ENCODE measurements at places on chromosomes 7 and 10.

DNA sequence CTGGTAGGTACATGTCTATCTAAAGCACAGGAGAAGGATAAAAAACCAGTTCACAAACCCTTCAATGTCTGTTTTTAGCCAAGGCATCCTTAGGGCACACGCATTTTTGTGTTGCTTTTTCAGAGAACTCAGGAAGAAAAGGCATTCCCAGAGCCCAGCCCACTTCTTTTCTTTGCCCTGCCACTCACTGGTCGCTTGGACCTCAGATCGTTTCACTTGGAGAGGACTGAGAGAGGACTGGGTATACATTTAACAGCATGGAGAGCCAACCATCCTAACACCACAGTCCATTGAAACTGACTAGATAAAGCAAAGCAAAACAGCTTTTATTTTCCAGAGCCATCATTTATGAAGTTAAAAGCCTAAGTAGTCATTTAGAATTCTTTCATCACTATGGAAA, 194.2 kb downstream of the CAMK1D start:
- no peak for DNase-seq

DNA sequence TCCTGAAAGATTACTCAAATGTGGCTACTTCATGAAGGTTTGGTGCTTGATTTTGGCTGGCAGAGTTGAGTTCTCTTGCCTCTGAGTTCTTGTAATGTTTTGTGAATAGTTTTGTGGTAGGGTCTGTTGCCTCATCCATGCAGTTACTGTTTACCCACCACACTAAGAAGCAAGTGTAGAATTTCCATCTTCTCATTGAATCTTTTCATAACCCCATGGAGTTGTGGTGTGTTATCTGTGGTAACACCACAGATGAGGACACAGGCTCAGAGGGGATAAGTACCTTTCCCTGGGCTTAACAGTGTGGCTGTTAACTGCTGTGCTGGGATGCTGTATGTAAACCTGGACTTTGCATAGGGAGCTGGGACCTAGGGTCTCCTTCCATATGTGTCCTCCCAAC, 186.3 kb downstream of the CAMK1D start:
- no peak for DNase-seq

GRCh38 chr10:79430325-79430905, 15.0 kb downstream of the ZCCHC24 start:
- DNase-seq, result no peak

DNA sequence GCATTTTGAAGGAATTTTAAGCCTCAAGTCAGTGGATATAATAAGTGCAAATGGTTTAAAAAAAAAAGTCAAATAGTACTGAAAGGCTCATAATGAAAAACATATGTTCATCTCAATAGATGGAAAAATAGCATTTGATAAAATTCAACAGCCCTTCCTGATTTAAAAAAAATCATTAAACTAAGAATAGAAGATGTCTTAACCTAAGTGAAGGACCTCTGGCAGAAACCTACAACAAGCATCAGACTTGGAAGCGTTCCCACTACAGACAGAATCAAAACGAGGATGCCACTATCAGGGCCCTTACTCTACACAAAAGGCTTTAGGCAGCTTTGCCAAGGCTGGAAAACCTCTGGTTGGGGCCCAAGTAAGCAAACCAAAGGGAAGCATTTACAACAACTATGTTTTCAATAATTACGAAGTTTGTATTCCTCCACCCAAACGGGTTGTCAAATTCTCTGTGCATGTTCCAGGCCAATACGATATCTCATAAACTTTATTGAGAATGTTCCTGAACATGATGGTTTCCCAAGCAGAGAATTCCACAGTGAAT, 45.1 kb downstream of the CYTH3 start:
- no peak for DNase-seq

DNA sequence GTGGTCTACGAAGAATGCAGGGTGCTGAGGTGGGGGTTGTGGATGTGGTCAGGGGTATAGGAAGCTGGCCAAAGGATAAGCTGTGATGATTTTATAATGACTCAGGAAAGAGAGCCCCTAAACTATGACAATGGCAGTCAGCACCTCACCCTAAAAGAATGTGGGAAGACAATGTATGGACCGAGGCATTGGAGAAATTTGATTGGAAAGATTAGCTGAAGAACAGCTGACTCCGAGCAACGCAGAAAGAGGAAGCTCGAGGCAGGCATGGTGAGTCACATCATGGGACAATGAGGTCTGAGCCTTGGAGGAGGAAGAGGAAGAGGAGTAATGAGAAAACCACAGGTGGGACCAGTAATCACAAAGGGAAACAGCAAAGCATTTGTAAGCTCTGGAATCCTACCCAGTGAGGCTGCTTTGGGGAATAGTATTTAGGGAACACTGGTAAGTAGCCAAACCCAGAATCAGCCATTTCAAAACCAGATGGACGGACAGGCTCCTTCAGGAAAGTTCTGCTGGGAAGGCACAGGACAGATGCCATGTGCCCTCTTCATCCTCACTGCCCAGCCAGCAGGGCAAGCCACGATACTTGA, 295.4 kb downstream of the PRPF18 start:
- peak; percentile 77 for DNase-seq

- peak; percentile 34 for DNase-seq
Observed at GRCh38 chr7:91636129-91636724, 244.3 kb downstream of the MTERF1 start.

GRCh38 chr7:14125998-14126397, 136.5 kb upstream of the ETV1 start:
- no peak for DNase-seq
